ENCODE measurements at places on chromosomes 2 and 18.
A peak's percentile ranks its signal among the peaks of the same experiment; 100 is the strongest.

DNA sequence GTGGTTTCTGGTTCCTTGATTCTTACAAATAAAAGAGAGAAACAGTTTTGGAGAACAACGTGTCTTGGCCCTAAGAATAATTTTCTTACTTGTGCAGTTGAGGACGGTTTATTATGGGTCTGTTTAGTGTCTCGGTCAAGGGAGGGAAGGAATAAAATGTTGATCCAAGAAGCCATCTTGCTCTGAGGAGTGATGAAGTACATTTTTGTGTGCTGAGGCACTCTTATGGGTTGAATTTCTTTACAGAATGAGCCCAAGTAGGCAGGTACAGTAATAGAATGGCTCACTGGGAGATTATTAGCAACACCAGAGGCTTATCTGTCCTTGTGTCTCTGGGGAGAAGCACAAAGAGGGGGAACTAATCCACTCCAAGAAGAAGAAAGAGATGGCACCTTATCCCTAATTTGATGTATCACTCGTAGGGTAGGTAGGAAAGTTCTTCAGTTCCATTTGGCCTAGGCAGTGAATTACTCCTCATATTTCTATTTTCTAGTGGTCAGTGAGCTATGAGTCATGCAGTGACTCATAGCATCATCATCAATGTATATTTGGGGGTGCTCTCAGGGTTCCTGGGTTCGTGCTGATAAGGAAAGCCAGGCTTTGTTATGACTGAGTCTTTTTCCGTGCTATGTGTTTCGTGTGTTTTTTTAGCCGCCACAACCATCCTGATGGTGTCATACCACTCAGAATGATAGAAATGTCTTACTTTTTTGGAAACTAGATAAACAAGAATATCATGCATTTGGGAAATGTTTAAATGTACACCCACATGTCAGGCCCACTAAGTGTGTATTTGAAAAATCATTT is 250.1 kb upstream of the CTAGE1 start:
- no peak for DNase-seq

DNA sequence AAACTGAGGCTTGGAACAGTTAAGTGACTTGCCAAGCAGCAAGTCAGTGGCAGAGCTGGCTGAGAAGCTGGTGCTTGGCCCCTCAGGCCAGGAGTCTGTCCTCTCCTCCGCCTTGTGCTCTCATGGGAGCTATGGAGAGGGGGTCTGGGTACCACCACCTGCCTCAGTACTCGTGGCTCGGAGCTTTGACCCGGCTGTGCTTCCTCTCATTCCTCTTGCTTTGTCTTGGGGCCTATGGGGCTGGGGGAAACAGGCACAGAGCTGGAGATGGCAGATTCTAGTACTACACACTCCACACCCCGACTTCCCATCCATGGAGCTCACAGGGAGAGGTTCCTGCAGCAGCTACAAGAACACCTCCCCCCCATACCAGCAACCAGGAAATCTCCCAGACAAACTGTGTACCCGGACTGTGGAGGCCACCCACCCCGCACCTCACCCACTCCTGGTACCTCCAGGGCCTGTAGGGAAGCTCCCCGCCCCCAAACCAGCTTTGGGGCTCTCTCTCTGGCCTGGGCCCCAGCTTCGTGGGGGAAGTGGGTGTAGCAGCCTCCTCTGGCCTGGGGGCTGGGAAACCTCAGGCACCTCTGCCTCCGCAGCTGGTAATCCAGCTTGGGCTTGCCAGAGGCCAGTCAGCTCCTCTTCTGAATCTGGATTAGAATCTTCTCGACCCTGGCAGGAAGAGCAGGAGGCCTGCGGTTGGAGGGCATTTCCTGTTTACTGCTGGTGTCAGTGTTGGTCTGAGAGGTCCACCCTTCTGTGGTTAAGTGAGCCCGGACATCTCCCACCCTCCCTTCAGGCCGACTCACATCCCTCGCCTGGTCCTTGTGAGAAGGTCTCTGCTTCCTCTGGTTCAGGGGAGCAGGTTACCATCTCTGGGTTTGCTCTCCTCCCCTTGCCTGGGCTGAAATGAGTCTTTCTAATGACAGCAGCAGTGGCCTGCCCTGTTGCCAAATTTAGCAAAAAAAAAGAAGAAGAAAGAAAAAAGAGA is 22.3 kb upstream of the RHOB start:
- peak; percentile 72 for DNase-seq

DNA sequence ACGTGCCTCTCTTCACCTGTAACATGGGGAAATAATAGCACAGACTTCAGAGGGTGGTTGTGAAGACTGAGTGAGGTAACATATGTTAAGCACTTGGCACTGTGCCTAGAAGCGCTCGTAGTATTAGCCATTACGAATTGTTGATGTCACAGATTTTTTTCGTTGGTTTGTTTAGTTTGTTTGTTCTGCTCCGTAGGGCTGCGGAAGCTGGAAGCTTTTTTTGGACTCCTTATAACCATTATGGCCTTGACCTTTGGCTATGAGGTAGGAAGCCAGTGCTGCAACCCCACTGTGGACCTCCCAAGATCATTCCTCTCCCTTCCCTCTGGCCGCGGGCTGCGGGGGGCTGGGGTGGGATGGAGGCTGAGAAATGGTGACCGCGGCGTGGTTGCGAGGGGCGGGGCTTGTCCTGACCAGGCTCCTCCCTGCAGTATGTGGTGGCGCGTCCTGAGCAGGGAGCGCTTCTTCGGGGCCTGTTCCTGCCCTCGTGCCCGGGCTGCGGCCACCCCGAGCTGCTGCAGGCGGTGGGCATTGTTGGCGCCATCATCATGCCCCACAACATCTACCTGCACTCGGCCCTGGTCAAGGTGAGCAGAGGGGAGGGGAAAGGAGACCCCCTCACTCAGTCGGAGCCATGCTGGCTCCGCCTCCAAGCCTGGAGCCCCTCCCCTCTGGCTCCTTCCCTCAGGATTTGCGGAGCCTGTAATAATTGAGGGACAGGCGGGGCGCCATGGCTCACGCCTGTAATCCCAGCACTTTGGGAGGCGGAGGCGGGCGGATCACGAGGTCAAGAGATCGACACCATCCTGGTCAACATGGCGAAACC is 5.5 kb downstream of the SLC11A1 start:
- DNase-seq: no peak

- no peak for DNase-seq
Measured at GRCh38 chr2:240651185-240651584, 25.9 kb downstream of the GPR35 start.

DNA sequence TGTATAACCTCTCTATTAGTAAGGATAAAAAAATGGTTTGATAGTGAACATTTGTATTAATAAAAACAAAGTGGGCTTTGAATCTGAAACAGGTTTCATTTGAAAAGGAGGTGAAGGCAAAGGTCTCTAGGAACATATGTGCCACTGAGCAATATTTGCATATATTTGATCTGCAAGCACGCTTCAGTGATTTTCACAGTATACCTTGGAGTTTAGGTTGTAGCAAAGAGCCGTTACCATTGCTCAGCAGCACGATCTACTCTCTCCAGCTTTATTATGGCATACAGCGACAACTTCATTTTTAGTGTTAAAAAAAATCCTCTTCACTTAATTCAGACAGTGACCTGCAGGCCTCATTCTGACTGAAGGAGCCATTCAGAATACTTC is 75.8 kb upstream of the ZEB2 start:
- no peak for DNase-seq

DNA sequence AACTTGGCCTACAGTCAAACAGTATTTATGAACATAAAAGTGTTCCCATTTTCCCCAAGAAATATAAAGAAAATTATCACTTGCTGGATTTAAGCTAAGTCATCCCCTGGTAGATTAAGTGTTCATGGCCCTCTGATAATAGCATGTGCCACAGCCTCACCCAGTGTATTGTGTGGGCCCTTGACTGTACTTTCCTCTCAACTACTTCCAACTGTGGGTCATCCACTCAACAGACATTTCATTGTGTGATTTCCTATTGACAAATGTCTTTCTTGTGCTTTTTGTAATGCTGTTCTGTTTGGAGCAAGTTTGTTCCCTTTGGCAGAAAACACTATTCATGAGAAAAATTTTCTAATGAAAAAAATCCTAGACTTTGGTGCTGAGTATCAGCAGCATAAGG is 48.4 kb upstream of the TMEM17 start:
- DNase-seq: no peak
